ENCODE measurements at places on chromosomes 5 and 9. TPM values are rescaled to one million over a fixed set of nuclear protein-coding genes. Genes with fewer than 3 reads are reported as not detected.

FRMD3 gene
- 0.37 TPM for total RNA-seq

- DNase-seq, result no peak
Observed at GRCh38 chr5:4532705-4533080, 607.4 kb upstream of the ADAMTS16 start.

DNA sequence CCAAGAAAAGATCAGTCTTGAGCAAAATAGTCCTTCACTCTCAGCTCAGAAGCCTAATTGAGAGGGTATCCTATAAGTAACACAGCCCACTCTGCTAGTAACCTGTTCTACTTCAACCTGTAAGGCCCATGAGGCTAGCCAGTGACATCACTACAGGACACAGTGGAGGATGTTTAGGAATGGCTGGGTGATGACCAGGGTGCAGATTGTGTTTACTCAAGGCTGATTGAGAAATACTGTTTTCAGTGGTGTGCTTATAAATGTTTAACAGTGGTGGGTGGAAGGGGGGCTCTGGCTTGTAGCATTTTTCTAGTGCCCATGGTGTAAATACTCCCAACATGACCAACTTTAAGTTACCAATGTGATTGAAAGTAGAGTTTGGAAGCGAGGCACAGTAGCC is 159.8 kb upstream of the CCDC152 start:
- DNase-seq, result no peak

GRCh38 chr9:112145886-112146285 is 29.2 kb downstream of the SUSD1 start:
- DNase-seq, result no peak

GRCh38 chr9:7324152-7324598 is 475.4 kb downstream of the DMAC1 start:
- no peak for DNase-seq

CKMT2 gene
- total RNA-seq, result not detected

SPACA9 gene
- total RNA-seq, result 0.88 TPM

DNA sequence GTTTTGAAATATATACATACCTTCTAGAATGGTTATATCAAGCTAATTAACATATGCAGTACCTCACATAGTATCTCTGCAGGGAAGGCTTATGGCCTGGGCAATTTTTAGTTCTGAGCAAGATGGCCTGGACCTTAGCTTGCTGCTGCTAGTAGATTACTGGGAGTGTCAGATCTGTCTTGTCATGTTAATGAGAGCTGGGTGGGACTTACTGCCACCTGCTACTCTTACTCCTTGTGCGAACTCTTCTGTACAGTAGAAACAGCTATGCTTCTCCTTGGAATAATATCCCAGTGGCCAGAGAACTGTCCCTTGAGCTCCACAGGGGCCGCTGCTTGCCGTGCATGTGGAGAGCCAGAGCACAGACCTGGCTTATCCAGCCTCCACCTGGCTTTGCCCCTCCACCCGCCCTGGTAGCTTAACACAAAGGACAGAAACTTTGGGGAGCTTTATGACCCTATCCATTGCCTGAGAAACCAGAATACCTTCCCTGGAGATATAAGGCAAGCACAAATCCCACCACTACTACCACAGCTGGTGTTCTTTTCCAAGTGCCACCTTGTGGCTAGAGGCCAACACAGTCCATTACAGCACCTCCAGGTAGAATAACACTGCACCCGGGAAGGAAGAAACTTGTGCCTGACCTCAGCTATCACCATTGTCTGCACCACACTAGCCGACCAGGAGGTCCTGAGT is 74.4 kb upstream of the RUSC2 start:
- no peak for DNase-seq

- DNase-seq, result no peak
Observed at GRCh38 chr5:158115468-158115867, 256.5 kb upstream of the CLINT1 start.

FLT4 gene
- 0.86 TPM for total RNA-seq

GRCh38 chr5:1080432-1080831 is 31.4 kb downstream of the SLC12A7 start:
- DNase-seq, result no peak

DNA sequence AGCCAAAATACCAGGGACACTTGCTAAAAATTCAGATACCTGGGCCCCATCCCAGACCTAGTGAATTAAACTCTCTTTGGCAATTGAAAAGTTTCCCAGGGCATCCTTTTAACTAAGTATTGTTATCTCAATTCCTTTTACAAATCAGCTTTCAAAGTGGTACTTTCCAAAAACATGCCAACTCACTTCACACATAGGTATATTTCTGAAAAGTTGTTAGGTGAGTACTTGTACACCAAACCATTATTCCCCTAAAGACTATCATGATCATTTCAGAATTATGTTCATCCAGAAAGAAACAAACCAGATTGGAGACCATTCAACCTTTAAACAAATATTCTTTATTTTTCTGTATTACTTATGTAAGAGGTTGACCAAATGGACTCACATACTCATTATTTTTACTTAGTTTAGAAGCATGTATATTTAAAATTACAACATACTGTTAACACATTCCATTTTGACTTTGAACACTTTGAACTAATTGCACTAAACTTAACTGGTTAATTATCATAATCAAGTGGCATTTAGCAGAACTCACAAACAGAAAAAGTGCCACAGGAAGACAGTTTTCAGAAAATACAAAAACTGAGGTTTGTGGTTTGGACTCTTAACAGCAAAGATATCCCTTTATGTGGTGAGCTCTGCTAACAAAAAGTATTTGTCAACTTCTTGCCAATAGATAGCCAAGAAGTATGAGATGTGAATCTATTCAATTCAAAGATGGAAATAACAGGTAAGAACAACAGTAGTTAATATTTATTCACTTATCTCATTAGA is 40.7 kb downstream of the KIAA0825 start:
- DNase-seq, result peak; percentile 13

DNA sequence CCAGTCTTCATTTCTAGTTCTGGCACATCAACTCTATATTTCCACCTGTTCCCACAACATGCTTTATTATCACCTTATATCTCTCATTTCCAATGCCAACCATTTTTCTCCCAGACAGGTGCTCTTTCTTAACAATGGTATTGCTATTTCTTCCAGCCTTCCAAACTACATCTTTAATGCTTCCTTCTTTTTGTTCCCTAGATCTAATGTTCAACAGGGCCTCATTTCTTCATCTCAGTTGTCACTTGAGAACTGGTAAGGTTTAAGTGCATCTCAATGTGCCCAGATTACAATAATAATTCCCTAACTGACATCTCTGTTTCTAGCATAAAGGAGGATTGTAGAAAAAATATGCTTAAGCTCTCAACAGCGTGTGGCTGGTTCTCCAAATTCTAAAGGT is 272.6 kb downstream of the COX7C start:
- DNase-seq, result no peak

DNA sequence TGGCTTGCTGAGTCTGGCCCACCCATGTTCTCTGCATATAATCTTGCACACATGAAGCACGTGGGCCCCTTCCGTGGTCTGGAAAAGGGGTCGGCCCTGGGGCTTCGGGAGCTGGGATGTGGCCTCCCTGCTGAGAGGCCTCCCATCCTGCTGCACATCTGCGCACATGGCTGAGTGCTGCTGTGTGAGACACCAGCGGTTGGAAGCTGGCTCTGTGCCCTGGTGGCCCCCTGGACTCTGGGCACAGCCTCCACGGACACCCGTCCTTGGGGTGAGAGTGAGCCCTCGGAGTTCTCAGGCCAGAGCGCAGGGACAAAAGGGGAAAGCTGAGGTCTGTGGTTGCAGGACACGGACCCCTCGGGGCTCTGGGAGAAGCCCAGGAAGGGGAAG is 115.8 kb downstream of the RXRA start:
- DNase-seq, result no peak

GRCh38 chr5:168779333-168779732 is 200.2 kb upstream of the PANK3 start:
- DNase-seq, result no peak

ZNF366 gene
- total RNA-seq, result not detected

DNA sequence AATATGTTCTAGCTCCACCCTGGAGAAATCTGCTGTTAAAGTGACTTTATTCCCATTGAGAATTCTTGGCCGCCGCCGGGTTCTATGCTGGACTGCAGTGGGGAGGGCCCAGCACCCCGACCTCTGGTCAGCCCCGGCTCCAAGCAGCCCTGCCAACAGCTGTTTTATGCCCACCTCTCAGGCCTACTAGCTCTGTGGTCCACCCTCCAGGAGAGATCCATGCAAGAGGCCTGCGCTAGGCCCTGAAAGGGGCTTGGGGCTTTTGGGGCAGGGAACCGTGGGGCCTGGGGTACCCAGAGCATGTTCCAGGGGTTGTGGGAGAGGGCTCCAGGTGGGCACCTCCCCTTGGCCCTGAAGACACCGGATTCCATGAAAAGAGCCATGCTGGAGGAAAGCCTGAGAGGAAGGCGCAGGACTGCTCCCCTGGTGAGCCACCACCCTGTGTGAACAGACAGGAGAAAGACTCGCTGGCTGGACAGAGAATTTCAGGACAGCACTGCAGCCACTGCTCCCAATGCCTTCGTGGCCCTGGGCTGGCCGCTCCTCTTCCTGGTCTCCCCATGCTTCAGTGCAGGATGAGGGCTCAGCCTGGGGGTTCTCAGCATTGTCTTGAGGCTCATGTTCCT is 44.6 kb upstream of the RUFY1 start:
- DNase-seq, result no peak

- no peak for DNase-seq
Observed at GRCh38 chr5:123150089-123150488, 61.0 kb downstream of the PRDM6 start.

- DNase-seq, result peak; percentile 49
Observed at GRCh38 chr9:33202552-33203201, 35.5 kb upstream of the B4GALT1 start.

ECM2 gene
- not detected for total RNA-seq

GBA2 gene
- 54.7 TPM for total RNA-seq

- no peak for DNase-seq
Observed at GRCh38 chr5:41893074-41893851, 10.9 kb upstream of the RIMOC1 start.

Data from activated T-helper 1 cell treated with anti-CD3 and anti-CD28 coated beads, Interleukin-12 subunit alpha, Interleukin-12 subunit beta, Interleukin-2, Interleukin-4 antibody, amounts not matched to agents 30 ng/mL and 10 ng/mL and 1 ng/mL, durations not matched to agents 14 hours and 24 hours and 36 hours (primary cell).